ENCODE measurements at places on chromosomes 6 and 20. TPM values are rescaled to one million over a fixed set of nuclear protein-coding genes. Genes with fewer than 3 reads are reported as not detected.

The LY86 gene
- not detected for total RNA-seq

- DNase-seq: peak; percentile 80
Observed at GRCh38 chr6:106084106-106084988, 1.8 kb upstream of the PRDM1 start.

- DNase-seq: no peak
Observed at GRCh38 chr6:101116337-101116736, 235.2 kb upstream of the ASCC3 start.

DNA sequence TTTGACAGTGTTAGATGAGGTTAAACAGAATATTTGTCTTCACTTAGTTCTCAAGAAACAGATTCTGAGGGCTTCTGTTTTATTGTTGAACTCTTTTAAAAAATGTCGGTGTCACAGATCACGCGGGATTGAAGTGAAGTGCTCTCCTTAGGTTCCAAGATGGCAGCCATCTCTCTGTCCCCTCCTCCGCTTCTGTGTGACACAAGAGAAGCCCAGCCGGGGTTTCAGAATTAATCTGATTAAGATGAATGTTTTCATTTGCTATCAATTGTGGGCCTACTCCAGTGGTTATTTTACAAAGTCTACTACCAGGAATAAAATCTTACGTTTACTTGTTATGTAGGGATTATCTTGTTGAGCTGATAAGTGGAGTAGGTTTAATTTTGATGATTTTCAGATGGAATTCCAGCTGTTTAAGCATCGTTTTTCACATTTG lies 10.9 kb downstream of the HIVEP1 start:
- DNase-seq: no peak

DNA sequence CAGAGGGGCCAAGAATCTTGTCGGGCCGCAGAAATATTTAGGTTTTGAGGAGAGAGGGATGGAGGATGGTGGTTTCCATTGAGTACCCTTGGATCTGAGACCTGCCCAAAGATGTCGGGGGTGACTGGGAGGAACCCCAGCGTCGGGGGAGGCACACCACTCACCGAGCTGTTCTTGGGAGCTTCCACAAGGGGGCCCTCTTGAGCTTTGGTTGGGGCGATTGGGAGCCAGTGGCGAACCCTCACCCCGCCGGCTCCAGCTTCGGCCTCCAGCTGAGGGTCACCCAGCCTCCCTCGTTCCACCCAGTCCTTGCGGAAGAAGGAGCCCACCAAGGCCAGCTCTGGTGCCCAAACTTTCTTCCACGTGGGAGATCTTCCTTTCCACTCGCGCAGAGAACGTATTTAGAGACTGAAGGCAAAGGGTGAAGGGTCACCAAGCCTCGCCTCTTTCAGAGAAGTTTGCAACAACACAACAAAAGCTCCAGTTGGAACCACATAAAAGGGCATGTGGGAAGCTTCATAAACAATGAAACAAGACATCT lies 33.6 kb downstream of the APCDD1L start:
- DNase-seq: peak; percentile 74

The SLC22A2 gene
- total RNA-seq: 1.1 TPM

GRCh38 chr20:10611357-10611756 lies 62.4 kb downstream of the JAG1 start:
- peak; percentile 50 for DNase-seq

The SLC44A4 gene
- not detected for total RNA-seq

DNA sequence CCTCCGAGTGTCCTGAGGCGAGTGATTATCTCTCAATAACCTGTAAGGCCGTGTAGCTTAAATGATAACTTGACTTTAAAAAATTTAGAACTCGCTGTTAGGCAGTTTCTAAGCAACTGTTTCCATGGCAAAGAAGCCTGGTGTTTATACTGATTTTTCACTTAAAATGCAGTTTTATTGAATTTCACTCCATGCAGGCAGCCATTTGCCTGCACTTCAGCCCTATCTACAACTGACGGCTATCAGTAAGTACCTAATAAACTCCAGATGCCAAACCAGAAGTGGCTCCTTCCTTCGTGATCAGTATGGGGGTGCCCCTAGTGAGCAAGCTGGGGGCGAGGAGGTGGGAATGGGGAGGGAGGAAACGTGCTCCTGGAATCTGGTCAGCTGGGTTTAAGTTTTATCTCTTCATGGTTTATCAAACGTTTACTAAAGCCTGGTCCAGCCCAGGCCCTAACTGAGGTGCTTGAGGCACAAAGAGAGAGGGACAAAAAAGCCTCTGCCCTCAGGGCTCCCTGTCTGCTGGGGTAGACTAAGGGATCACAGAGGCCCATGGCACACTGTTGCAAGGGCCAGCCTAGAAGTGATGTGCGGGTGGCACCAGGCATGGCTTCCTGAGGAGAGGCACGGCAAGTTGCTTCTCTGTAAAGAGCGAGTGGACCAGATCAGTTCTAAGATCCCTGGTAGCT lies 45.5 kb downstream of the TTI1 start:
- DNase-seq: no peak

GRCh38 chr20:44866703-44867335 lies 18.7 kb upstream of the YWHAB start:
- DNase-seq: no peak

The GGTLC1 gene
- not detected for total RNA-seq

The MED23 gene
- 20.1 TPM for total RNA-seq

The SLC17A1 gene
- total RNA-seq: not detected

- peak; percentile 7 for DNase-seq
Observed at GRCh38 chr20:18527836-18528235, 20.1 kb downstream of the SEC23B start.
